NCI-H187 (cell line): ENCODE measurements at places on chromosomes 6 and 20.

DNA sequence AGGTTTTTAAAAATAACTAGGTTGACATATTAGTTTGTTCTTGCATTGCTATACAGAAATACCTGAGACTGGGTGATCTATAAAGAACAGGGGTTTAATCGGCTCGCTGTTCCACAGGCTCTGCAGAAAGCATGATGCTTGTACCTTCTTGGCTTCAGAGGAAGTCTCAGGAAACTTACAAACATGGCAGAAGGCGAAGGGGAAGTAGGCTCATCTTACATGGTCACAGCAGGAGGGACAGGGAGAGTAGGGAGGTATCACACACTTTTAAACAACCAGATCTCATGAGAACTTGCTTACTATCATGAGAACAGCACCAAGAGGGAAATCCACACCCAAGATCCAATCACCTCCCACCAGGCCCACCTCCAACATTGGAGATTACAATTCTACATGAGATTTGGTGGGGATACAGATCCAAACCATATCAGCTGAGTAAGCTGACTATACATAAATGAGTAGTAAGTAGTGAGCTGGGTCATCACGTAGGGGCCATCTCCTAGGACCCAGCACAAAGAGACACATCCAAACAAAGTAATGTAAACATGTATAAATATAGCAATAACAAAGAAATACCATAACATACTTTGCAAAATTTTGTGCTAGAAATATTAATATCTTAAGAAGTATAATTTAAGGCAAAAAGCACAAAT is 31.4 kb upstream of the SIRPG start:
- no peak for DNase-seq

- DNase-seq: no peak
Observed at GRCh38 chr6:39998126-39998525, 63.9 kb upstream of the MOCS1 start.

- no peak for DNase-seq
Observed at GRCh38 chr6:93474733-93475179, 55.4 kb upstream of the EPHA7 start.

GRCh38 chr6:165770397-165771082 is 107.5 kb upstream of the PDE10A start:
- DNase-seq: no peak

- no peak for DNase-seq
Observed at GRCh38 chr6:129637340-129638054, 72.5 kb downstream of the ARHGAP18 start.

GRCh38 chr6:125919618-125920017 is 37.0 kb upstream of the HINT3 start:
- no peak for DNase-seq

DNA sequence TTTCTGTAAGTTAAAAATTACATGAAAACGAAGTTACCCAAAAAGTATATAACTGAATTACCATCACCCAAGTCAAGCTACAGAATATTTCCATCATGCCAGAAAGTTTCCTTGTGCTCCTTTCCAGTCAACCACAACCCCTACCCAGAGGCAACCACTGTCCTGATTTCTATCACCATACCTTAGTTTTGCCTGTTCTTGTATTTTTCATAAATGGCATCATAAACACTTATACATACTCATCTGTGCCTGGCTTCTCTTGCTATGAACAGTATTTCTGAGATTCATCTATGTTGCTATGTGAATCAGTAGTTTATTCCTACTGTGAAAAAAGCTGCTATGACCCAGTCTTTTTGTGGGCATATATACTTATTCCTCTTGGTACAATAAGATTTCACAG is 7.4 kb downstream of the FKBP5 start:
- DNase-seq: no peak

GRCh38 chr20:25272223-25273000 is 24.5 kb downstream of the PYGB start:
- DNase-seq: no peak

DNA sequence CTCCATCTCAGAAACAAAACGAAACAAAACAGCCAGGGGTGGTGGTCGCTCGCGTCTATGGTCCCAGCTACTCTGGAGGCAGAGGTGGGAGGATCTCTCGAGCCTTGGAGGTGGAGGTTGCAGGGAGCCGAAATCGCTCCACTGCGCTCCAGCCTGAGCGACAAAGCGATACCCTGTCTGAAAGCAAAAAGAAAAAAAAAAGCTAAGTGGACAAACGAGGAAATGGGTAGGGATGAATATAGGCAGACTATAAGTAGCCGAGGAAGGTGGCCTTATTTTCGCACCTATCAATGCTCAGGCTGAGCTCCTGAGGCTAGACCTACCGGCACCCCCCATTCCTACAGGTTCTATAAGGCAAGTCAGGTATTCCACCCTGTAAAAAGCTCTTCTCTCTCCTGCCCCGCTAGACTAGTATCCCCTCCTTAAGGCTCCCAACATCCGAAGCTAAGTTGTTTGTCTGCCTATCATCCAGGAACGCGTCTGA is 650 bp upstream of the CASP8AP2 start:
- peak; percentile 79 for DNase-seq

- no peak for DNase-seq
Observed at GRCh38 chr20:10761232-10761631, 87.4 kb upstream of the JAG1 start.

DNA sequence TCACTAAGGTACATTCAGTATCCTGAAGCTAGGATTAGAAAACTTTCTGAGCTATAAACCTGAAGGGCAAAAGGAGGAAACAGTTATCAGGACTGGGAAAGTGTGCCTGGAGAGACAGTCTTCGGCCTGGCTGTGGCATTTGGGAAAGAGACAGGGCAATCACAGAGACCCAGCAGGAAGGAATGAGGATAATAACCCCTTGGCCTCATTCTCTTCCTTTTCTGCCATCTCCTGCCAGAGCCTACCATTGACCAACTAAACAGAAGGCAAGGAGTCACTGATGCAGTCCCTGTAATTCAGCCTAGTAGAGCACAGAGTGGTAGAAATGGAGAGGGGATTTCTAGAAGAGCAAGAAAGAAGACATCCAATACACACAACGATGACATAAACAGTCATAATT is 359.4 kb downstream of the HDGFL1 start:
- no peak for DNase-seq

- DNase-seq: no peak
Observed at GRCh38 chr6:79031821-79032590, 46.0 kb downstream of the PHIP start.

DNA sequence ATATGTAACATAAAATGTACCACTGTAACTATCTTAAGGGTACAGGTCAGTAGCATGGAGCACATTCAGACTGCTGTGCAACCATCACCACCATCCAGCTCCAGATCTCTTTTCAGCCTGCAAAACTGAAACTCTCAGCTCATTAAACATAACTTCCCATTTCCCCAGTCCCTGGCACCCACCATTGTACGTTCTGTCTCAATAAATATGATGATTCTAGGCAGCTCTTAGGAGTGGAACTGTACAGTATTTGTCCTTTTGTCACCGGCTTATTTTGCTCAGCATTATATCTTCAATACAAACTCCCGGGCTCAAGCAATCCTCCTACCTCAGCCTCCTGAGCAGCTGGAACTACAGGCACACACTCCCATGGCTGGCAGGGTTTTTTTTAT is 1.5 kb downstream of the ZC3H12D start:
- no peak for DNase-seq

GRCh38 chr6:7684843-7685242 is 41.1 kb upstream of the BMP6 start:
- no peak for DNase-seq

- no peak for DNase-seq
Observed at GRCh38 chr6:162345051-162345511, 382.5 kb downstream of the PRKN start.

DNA sequence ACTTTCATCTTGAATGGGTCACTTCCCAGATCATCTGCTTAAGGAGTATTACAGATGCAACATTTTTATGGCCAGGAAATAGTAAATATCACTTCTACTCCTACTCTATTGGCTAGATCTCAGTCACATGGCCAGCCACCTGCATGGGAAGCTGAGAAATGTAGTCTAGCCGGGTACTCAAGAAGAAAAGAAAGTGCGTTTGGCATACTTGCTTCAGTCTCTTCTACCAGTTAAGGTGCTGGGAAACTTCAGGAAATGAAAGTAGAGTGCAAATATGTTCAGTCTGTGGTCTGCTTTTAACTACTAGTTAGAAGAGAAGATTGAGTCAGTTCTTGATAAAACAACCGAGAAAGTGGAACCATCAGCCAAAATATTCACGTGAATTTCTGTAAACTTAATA is 129.2 kb downstream of the PDSS2 start:
- no peak for DNase-seq

- DNase-seq: peak; percentile 22
Observed at GRCh38 chr6:24524805-24525204, 30.0 kb downstream of the ALDH5A1 start.

DNA sequence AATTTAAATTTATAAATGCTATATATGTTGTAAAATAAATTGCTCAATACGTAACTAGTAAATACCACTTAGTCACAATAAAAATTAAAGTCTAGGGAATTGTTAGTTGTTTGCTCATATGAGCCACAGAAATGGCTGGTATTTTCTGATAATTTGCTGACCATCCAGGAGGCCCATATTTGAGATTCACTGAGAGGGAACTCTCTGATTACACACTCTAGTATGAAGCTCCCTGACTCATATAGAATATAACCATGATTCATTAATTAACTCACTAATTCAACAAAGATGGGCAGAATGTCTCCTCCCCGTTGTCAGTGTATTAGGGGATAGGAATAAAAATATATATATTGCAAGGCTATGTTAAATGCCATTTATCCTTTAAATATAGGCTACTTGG is 46.6 kb upstream of the TMEM30A start:
- no peak for DNase-seq

DNA sequence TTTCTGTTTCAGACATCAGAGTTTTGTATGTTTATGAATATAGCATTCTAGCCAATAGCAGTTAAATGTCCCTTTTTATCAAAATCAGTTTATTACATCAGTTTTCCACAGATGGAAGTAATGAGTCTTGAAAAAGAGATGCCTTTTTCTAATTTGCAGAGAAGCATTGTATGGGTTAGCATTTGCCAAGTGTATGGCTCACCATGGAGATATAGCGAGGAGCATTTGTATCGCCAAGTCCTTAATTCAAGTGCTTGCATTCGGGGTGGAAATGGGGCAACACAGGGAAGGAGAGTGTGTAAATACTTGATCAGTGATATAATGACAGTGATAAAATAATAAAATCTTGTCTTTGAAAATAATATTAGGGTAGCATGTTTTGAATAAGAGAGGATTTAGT is 42.9 kb downstream of the TXLNB start:
- no peak for DNase-seq

DNA sequence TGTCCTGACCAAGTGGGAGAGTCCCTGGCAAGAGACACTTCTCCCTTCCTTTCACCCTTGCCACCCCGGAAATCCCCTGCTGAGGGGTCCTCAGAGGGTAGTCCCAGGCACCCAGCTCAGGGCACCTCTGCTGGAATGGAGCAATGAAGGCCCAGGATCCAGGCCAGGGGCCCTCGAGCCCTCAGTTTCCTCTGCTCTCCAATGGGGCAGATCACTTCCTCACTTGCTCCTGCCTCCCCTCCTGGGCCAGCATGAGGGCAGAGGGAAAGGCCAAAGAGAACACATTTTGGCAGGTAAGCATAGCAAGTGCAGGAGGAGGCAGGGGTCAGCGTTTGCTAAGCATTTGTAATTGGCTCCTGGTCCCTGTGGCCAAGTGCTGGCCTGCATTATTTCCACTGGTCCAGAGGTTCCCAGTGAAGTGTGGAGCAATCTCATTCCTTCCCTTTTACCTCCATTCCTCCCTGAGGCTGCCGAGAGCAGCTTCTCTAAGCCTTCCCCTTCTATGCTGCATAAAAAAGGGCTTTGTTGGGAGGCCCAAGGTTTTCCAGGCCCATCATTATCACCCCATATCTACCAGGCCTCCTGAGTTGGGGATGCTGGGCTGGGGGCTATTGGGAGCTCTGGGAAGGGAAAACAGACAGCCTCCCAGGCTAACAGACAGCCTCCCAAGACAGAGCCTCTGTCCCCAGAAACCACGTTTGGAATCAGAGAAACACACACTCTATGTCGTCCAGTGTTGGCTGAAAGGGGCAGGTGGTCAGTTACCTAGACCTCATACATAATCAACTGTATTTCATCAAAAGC is 28.8 kb upstream of the VEGFA start:
- DNase-seq: no peak

- no peak for DNase-seq
Observed at GRCh38 chr6:37799263-37799644, 20.3 kb upstream of the ZFAND3 start.

GRCh38 chr6:57432919-57433684 is 115.7 kb downstream of the PRIM2 start:
- no peak for DNase-seq

GRCh38 chr6:42572523-42572922 is 8.7 kb downstream of the UBR2 start:
- DNase-seq: no peak

- no peak for DNase-seq
Observed at GRCh38 chr6:34317882-34318498, 69.2 kb upstream of the SMIM29 start.

- no peak for DNase-seq
Observed at GRCh38 chr6:129686941-129687627, 22.9 kb downstream of the ARHGAP18 start.

GRCh38 chr6:140438346-140438735 is 1063.9 kb upstream of the CITED2 start:
- no peak for DNase-seq

DNA sequence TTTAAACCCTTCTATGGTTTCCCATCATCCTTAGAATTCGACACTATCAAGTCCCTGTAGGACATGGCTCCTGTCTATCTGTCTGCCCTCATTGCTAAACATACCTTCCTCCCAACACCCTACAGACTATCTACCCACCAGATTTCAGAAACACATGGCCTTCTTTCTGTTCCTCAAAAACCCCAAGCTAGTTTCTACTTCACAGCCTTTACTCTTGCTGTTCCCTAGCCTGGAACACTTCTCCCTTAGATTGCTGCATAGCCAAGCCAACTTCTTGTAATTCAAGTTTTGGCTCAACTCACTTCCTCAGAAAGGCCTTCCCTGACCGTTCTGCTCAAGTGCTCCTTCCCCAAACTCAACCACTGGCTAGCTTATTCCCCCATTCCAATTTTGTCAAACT is 156.2 kb downstream of the BTBD9 start:
- DNase-seq: no peak

DNA sequence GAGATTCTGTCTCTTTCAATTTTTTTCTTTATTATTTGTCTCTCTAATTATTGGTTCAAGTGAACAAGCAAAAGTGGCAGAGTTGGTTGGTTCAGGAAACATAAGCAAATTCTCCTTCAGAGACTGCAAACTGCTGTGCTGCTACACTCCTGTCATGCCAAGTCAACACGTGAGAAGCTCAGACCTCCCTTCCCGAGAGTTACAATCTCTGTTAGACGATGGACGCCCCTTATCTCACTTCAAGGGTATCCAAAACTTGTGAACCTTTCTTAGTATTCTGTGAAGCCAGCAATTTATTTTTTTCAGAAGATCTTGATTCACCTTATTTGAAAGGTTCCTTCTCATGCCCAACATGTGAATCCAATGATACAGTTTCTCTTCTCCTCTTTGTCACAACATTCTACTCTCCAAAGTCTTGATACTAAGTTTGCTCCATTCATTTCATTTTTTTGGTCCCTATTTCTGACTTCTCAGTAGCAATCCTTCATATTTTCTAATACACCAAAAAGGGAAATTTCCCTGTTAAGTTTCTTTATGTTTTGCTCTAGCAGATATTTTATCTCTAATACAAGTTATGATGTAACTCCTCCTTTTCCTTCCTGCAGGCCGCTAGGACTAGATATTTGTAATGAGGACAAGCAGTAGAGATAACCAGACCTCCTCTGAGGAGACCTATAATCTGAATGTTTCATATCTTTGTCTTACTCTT is 448.8 kb upstream of the CITED2 start:
- no peak for DNase-seq
